ENCODE measurements at places on chromosomes 5 and 9.

DNA sequence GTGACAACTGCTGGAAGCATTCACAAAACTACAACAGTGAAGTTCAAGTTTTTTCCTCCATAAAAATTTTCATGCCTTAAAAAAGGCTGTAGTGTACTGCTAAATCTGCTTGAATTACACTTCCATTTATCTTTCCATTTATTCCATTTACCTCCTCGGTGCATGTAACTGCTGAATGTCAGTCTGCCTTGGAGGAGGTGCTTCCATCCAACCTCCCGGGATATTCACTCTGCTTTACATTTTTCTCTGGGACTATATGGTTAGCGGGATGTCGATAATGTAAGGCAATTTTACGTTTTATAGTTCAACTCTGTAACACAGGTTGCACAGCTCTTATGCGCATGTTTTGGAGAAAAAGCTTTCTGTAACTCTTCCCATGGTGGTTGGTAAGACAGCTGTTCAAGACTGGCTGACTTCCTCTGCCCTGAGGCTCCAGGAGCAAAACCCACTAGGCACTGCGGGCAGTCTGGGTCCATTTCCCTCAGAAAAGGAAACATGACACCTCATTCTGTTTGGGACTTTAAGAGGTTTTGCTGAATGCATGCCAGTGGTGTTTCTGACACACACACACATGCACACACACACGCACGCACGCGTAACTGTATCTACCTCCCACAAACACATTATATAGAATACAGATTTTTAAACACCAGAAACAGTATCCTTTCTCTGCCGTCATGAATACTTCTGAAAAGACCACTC is 66.1 kb downstream of the SPTLC1 start:
- no peak for DNase-seq

GRCh38 chr9:76424491-76424890 is 30.3 kb upstream of the RFK start:
- no peak for DNase-seq

- no peak for DNase-seq
These were observed 38.8 kb upstream of the TENT4A start for GRCh38 chr5:6674421-6674820.

DNA sequence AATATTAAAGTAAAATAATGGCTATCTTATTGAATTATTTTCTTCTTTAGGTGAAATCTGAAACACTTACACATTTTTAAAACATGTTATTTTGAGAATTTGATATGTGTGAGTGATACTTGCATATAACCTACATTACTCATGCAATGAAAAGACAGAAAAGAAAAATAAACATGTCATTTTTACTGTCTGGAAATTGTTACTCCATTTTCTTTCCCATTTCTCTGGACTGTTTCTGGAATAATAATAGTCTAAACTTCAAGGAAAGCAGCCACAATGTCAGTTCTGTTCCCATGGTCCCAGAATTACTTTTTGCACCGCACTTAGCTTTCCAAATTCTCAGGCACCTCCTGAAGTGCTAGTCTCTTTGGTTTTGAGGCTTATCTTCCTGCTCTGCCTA is 145.5 kb downstream of the PRR16 start:
- no peak for DNase-seq

GRCh38 chr9:38318759-38319495 is 73.6 kb upstream of the ALDH1B1 start:
- DNase-seq: no peak

GRCh38 chr5:14579731-14580397 is 1.7 kb upstream of the OTULINL start:
- DNase-seq: no peak

- no peak for DNase-seq
These were observed 55.7 kb downstream of the NR3C1 start for GRCh38 chr5:143347698-143348344.

DNA sequence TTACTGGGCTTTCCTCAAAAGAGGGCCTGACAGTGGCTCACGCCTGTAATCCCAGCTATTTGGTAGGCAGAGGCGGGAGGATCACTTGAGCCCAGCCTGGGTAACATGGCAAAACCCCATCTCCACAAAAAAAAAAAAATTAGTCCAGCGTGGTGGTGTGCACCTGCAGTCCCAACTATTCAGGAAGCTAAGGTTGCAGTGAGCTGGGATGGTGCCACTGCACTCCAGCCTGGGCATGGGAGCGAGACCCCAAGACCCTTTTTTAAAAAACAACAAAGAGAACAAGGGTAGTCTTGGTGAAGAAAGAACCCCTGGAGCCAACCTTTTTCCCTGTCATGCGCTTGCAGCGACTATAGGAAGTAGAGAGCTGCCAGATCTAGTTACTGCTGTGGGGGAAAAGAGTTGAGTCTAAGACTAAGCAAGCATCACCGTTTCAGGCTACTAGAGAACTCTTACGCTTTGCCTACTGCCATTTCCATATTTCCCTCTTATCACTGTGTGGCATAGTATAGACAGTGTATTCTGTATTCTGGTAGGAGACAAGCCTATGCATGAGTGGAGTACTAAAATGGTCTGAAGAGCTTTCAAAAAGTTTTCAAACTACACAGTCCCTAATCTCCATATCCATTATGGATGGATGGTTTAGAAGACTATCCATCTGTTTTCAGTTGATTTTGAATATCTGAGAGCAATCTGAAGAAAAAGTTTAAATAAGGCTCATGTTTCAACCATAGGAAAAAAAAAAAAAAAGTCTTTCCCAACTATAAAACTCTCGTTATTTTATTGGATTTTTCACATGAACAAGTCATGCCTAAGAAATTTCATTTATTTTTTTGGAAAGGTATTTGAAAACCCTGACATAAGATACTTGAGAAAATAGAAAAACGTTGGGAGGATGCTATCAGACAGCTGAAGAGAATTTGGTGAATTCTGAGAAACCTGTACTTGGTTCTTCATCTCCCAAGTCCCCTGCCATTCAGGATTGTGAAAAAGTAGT is 2.6 kb downstream of the C9orf40 start:
- DNase-seq: no peak

- no peak for DNase-seq
These were observed 9.1 kb downstream of the NEK6 start for GRCh38 chr9:124266826-124267201.

GRCh38 chr9:95181226-95181818 is 136.2 kb downstream of the FANCC start:
- DNase-seq: no peak

- DNase-seq: no peak
These were observed 426.6 kb downstream of the ARHGEF28 start for GRCh38 chr5:74052441-74053221.

DNA sequence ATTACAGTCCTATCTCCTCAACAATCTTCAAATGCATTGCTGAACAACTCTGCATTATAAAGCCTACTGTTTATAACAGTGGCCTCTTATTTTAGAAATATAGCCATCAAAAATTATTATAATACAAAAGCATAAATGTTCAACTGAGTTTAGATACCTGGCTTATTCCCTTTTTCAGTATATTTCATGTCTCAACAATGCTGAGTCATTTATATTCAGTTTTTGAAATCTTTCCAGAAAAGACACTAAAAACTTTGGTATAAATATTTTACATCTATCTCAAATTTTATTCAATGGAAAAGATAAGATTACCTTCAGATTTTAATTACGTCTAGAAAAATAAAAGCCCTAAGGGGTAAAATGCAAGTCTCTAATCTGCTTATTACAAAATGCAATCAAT is 37.9 kb downstream of the LURAP1L start:
- DNase-seq: no peak

GRCh38 chr9:88531920-88532698 is 2.9 kb upstream of the NXNL2 start:
- no peak for DNase-seq

- no peak for DNase-seq
These were observed 444 bp upstream of the ZNF354A start for GRCh38 chr5:178730940-178731265.

Measured in stimulated activated CD8-positive, alpha-beta memory T cell treated with anti-CD3 and anti-CD28 coated beads, Interleukin-2, amount 100 ng/mL, for 1 hour (primary cell).